ENCODE measurements at places on chromosomes 13 and 19.

DNA sequence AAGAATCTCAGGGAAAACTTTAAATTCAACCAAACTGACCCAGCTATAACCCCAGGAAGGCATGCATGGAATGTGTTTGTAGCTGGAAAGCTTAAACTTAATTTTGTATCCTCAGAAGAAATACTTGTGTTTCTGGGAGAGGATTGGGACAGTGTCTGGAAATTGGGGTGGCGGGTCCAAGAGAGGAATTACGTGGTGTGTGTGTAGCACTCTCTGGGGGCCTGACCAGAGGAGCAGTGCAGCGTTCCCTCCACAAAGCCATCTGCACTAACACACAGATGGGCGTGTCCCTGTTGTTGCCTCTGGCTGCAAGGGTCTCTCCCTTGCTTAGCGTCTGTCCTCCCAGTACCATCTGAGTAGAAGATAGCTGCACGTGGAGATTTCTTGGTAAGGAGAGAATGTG, 6.4 kb downstream of the GARRE1 start:
- no peak for DNase-seq

DNA sequence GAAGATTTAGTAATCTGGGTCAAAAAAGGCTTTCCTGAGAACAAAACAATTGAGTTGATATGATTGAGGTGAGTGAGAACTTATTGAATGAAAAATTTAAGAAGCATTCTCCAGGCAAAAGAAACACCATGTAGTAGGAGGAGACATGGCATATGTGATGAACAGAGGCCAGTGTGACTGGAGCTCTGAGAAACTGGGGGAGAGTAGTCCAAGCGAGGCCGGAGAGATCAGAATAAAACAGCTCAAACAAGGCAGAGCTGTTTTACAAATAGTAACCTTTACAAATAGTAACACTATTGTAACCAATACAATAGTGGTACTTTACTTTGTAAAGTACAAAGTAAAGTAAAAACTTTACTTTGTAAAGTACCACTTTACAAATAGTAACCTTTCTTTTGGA, 1159.1 kb downstream of the PCDH9 start:
- no peak for DNase-seq

- DNase-seq, result no peak
Measured at GRCh38 chr19:1132552-1133383, 29.0 kb downstream of the GPX4 start.

DNA sequence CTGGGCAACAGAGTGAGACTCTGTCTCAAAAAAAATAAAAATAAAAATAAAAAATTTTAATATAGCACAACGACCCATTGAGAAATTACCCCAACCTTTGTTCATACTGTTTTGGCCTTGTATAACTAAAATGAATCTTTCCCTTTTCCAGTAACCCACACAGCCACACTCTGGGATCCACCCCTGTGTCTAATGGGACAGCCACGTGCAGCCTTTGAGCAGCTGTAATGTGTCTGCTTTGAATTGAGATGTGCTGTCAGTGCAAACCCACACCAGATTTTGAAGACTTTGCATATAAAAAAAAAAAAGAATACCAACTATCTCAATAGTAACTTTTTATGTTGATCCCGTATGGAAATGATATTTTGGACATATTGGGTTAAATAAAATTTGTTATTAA, 112.7 kb upstream of the UBL3 start:
- DNase-seq, result no peak

GRCh38 chr19:30648866-30649862, 277.0 kb downstream of the ZNF536 start:
- no peak for DNase-seq

DNA sequence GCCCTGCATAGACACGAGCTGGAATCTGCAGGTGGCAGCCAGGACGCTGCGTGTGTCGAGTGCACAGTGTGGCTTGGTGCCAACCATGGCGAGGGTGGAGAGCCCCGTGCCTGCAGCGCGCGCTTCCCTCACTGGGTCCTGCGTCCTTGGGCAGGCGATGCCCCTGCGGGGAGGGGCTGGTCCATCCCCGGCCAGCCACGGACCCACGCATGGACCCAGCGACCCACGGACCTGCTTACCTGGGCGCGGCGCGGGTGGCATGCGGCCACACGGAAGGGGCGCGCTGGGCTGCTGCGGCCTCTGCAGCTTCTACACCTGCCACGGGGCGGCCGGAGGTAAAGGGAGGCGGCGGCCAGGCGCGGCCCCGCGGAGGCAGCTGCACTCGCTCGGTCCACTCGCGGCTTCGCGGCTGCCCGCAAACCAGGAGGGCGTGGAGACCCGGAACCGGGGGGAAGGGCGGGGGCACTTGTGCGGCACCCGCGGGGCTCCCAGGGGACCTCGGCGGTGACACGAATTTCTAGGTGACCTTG, 569 bp upstream of the MCF2L start:
- no peak for DNase-seq

GRCh38 chr13:80157261-80157932, 183.5 kb downstream of the SPRY2 start:
- DNase-seq, result no peak

GRCh38 chr13:112615391-112615790, 27.4 kb upstream of the TUBGCP3 start:
- DNase-seq, result no peak

- no peak for DNase-seq
Measured at GRCh38 chr19:54153731-54154326, 5.7 kb downstream of the LENG1 start.

- DNase-seq, result no peak
Measured at GRCh38 chr13:28245465-28245864, 107.1 kb downstream of the PAN3 start.

GRCh38 chr13:64819081-64819480, 2411.1 kb downstream of the PCDH9 start:
- DNase-seq, result peak; percentile 42

DNA sequence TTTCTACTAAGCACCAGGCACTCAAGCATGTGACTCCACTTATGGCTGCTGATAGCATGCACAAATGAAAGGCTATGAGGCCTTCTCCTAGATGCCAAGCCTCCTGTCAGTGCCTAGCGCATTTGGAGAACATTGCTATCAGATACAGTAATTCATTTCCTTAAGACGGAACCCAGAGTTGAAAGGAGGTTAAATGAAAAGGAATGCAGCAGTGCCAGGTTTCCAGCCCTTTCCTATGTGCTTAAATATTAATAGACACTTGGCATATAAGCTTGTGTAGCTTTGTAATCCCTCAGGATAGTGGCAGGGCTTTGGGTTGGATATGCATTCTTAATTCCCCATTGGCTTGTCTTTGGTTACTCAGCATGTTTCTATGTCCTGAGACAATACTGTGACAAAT, 140.1 kb upstream of the FRY start:
- DNase-seq, result no peak

DNA sequence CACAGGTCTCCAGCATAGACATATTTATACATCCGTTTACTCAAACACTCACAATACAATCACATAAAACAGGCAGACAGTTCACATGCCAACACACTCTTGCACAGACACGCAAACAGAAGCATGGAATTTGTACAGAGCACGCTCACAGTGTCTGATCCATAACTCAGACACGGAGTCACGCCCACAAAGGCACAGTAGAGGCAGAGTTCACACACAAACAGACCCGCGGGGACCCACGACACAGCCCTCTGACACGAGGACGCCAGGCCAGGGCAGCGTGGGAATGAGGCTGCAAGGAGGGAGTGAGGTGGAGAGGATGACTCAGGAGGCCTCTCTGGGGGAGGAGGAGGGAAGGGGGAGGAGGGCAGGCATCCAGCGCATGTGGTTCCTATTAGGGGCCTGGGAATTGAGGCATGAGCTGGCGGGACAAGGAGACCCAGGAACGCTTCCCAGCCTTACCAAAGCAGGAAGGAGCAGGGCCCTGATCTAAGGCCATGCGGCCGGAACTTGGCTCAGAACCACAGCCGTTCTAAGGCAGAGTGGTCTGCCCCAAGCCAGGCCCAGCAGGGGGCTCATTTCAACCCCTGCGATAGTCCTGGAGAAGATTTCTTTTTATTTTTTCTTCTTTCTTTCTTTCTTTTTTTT, 9.1 kb upstream of the OLFM2 start:
- peak; percentile 84 for DNase-seq

DNA sequence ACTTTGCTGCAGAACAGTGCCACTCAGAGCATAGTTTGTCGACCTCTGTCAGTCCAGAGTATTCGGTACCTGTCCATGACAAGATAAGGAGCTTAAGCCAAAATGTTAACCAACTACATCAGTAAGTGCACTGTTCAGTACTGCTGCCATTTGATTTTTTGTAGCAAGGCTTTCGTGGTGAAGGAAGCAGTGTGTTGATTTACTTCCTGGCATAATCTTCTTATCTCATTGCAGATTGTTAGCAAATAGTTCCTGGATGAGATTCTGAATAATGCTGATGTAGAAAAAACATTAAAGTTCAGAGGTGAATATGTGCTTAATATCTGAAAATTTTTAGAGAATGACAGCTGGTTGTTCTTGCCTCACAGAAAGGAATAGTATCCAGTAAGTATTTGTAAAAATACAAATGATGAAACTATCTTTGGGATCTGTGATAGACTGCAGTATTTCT, 85.7 kb downstream of the LRRC63 start:
- no peak for DNase-seq

GRCh38 chr13:77836423-77836822, 82.2 kb downstream of the EDNRB start:
- no peak for DNase-seq

GRCh38 chr19:4474514-4475022, 2.5 kb downstream of the HDGFL2 start:
- peak; percentile 64 for DNase-seq

- DNase-seq, result peak; percentile 49
Measured at GRCh38 chr13:30882026-30882850, 23.8 kb upstream of the MEDAG start.

DNA sequence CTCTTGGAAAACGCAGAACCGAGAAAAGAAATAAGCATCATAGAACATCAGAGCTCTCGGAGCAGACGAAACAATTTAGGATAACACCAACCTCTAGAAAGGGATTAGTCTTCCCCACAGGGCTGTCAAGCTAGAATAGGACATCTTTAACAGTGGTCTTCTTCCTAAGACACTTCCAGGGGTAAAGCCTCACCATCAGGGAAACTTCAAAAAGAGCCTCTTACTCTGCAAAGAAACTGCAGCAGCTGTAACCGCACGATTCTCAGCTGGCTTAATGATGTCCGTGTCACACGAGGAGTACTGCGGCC, 642 bp downstream of the ZNF571 start:
- peak; percentile 1 for DNase-seq

DNA sequence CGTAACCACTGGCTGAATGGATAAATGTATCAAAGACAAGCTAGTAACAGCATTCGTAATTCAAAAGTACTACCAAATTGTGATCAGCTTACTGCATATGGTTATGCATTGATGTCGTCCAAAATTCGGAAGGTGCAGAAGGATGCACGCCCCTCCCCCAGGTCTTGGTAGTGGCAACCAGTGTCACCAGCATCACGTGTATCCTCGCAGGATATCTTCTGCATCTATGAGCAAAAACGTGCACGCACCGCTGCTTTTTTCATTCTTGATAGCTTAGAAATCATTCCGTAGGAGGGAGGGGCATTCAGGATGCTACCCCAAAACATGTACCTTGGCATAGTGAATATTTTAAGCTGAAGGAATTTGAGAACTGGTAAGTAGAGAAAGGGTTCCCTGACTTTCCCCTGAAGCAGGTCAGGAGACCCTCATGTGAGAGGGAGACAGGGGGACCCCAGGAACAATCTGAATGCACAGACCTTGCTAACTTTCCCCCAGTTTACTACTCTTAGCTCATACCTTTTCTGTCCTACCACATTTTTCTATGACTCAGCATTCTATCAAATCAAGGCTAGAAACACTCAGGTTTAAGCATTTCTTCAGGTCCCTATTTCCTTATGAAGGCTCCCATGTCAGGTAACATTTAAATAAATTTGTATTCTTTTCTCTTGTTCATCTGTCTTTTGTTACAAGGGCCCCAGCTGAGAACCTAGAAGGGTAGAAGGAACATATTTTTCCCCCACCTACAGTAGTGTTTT, 61.2 kb upstream of the TM9SF2 start:
- no peak for DNase-seq

GRCh38 chr19:4173479-4174212, 8.7 kb downstream of the SIRT6 start:
- no peak for DNase-seq

DNA sequence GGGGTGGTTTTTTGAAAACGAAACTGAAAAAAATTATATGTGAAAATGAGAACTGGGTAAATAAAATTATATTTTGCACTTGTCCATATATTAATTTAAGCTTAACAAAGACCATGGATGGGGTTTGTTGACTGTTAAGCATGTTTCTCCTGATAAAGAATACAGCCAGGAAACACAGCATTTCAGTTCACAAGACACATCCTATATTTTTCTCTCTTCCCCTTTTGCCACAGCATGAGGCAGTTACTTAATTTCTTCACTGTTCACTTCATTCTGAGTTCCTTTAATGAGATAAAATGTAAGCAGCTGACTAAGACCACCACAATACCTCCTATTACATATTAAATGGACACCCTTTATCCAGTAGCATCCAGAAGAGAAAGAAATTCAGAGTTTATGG, 64.0 kb downstream of the RXFP2 start:
- DNase-seq, result no peak

GRCh38 chr19:33554821-33555220, 33.2 kb upstream of the PEPD start:
- no peak for DNase-seq

DNA sequence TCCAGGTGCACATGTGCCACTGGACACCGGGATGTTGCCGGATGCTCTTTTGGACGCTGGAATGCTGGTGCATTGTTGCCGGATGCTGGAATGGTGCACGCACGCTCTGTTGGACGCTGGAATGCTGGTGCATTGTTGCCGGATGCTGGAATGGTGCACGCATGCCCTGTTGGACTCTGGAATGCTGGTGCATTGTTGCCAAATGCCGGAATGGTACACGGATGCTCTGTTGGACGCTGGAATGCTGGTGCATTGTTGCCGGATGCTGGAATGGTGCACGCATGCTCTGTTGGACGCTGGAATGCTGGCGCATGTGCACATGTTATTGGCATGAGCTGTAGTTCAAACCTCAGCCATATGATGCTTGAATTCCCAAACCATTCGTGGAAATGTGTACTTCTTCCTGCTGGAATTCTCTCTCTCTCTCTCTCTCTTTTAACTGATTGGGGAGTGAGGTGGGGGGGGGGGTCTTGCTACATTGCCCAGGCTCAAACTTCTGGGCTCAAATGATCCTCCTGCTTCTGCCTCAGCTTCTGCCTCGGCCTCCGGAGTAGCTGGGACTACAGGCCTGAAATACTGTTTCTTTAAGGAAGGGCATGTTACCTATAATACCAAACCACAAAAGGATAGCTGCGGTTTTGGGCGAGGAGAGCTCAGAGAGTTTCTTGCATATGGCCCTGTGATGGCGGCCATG, 1.2 kb upstream of the MCF2L start:
- no peak for DNase-seq

DNA sequence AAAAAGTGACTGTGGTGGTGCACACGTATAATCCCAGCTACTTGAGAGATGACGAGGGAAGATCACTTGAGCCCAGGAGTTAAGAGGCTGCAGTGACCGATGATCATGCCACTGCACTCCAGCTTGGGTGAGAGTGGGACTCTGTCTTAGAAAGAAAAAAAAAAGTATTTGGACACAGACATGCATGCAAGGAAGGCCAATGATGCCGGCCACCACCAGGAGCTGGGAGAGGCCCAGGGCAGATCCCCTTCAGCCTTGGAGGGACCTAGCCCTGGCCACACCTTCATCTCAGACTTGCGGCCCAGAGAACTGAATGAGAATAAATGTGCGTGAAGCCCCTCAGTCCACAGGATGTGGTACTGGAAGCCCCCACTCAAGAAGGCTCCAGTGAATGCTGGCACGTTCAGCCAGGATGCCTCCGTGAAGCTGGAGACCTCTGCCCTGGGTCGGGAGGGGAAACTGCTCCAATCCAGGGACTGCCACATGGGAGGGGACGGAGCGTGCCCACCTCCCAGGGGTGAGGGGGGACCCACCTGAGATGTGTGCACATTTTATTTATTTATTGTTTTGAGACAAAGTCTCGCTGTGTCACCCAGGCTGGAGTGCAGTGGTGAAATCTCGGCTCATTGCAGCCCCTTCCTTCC, 14.6 kb downstream of the TNFAIP8L1 start:
- DNase-seq, result no peak
